ENCODE measurements at places on chromosomes 7 and 10. TPM values are rescaled to one million over a fixed set of nuclear protein-coding genes. Genes with fewer than 3 reads are reported as not detected.

GRCh38 chr7:4742852-4743251, 32.6 kb upstream of the AP5Z1 start:
- no peak for DNase-seq

SPDYE18 gene
- total RNA-seq = 0.66 TPM

- DNase-seq = no peak
Observed at GRCh38 chr10:115996031-115996430, 277.0 kb downstream of the GFRA1 start.

HOXA13 gene
- 0.22 TPM for total RNA-seq

DNA sequence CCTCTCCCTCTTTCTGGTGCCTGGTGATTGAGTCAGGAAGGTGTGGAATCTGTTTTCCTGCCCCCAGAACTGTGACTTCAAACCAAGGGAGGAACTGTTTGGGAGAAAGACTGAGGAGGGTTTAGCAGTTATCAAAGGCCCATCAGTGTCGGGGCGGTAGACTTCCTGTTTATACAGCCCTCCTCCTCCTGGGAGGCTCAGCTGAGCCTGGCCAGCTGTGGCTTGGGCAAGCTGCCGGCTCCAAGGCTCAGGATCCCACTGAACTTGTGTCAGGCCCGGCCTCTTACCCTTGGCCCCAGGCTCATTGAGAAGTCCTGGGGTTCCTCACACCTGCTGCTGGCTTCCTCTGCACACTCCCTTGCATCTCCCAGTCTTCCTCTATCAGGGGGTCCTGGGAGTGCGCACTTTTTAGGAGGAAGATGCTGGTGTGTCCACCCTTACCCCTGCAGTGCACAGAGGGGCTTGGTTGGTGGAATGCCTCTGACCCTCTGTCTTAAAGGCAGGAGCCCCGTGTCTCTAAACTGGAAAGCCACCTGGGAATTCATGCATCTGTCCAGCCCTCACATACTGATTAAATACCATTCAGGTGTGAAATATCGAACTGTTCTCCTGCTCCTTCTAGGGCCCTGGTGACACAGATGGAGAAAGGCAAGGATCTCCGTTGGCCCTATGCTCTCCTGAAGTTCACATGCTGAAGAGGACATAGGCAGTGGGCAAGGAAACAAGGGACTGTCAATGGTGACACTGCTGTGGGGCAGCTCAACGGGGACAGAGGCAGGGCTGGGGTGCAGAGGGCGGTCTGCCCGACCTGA, 32.4 kb downstream of the CXCL12 start:
- no peak for DNase-seq

DNA sequence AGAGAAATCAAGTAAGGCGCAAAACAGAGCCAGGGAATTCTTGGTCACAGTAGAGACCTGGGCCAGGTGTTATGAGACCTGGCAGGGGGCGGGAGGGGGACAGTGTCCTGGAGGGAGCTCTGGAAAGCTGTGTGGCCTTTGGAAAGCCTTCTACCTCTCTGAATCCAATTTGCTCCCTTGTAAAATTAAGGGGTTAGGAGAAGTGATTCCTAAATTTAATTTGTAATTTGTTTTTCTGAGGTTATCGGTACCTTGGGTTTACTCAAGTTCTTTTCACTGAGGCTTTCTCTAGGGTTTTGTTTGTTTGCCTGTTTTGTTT, 920.8 kb downstream of the TYW1 start:
- no peak for DNase-seq

GRCh38 chr7:141610671-141611070, 59.5 kb downstream of the AGK start:
- no peak for DNase-seq

- DNase-seq = peak; percentile 72
Observed at GRCh38 chr10:97708976-97709946, 4.3 kb upstream of the MARVELD1 start.

GRCh38 chr7:111363099-111363498, 199.2 kb downstream of the IMMP2L start:
- no peak for DNase-seq

TRIP6 gene
- total RNA-seq = 84.5 TPM

DNA sequence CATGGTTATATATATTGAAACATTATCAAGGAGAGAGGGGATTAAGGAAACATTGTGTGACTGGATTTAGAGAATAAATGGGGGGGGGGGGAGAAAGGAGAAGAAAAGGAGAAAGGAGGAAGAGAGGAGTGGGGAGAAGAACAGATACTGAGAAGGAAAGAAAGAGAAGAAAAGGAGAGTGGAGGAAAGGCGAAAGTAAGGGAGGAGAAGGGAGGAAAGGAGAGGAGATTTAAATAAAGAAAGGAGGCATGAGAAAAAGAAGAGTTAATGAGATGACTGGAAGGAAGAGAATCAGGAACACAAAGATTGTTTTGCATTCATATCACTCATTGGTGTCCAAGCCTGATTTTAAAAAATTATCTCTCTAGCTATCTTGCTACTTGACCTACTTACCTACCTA, 16.1 kb upstream of the TSPAN12 start:
- no peak for DNase-seq

DNA sequence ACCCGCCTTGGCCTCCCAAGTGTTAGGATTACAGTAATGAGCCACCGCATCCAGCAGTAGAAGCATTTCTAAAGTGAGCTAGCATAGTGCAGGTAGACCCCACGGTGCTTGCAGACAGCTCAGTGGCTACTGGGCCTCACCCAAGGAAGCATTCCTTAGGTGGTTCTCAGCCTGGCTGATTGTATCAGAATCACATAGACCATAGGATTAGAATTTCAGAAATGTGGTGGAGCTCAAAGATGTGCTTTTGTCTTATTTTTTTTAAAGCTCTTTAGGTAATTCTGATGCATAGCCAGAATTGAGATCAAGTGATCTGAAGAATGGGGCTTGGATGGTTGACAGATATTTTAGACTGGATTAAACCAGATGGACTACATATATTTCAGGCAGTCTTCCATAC, 10.9 kb downstream of the ANLN start:
- DNase-seq = no peak

DNA sequence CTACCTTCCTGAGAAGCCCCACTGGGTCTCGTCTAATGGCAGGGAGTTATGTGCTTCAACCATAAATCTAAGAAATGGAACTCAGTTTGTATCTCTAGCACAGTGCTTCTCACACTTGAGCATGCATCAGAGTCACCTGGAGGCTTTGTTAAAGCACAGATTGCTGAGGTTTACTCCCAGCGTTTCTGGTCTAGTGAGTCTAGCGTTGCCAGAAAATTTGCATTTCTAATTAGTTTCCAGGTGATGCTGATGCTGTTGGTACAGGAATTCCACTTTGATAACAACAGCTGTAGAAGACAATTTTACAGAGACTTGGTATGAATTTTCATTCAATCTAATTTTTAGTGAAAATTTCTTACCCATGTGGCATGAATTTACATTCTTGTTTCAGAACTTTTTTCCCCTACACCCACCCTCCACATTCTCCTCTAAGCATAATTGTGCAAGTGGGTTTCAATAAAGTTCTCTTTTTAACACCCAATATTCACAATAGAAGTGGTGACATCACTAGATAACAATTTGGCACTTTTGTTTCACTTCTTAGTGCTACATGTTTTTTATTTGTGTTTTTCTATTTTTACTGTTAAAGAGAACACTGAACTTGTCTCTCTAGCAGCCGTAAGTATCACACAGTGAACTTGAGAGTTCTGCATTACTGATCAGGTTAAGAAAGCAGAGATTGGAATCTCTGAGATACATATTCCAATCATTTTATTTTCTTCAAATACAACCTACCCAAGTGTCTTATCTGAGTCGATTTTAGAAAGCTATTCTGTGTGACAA, 48.4 kb upstream of the BET1 start:
- no peak for DNase-seq

DNA sequence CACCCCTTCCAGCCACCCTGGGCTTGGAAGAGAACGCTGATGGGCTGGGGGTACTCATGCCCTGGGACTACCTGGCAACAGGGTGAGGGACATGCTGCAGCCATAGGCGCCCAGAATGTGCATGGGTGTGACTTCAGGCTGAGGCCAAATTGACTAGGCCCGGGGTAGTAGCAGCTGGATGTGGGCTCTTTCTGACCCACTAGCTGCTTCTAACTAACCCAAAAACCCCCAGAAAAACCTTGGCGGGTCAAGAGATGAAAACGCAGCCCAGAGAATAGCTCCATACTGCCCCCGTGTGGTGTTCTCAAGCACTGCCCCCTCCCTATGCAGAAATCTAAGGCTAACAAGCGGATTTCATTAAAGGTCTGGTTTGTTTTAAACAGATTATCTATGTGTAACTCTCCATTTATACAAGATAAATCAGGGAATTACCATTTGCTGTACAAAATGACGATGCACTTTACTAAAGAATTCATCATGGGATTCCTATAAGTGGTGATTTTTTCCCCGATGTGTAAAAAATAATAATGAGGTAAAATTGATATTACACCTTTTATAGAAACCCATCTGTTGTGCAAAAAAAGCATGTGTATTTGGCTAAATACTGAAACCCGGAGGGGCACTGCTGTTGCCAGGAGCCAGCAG, 4.2 kb downstream of the SMARCD3 start:
- DNase-seq = peak; percentile 61

DNA sequence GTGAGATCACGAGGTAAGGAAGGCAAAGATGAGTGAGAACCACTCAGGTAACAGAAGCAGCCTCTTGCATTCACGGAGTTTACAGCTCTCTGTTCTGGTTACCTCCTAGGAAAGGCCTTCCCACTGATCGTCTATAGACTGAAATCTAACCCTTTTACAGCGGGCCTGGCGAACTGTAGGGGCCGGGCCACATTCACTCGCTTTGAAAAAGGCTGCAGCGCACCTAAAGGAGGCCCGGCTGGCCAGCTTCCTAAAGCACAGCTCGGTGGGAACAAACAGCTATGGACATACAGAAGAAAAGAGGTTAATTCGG, 565 bp downstream of the ATP5MK start:
- peak; percentile 34 for DNase-seq

GTF2IRD2 gene
- 10.0 TPM for total RNA-seq

- DNase-seq = no peak
Observed at GRCh38 chr10:67119651-67120050, 193.8 kb downstream of the LRRTM3 start.

- no peak for DNase-seq
Observed at GRCh38 chr10:34151481-34151880, 663.6 kb downstream of the PARD3 start.

All from endothelial cell of umbilical vein (primary cell).